ENCODE measurements at places on chromosomes 1 and 21.

DNA sequence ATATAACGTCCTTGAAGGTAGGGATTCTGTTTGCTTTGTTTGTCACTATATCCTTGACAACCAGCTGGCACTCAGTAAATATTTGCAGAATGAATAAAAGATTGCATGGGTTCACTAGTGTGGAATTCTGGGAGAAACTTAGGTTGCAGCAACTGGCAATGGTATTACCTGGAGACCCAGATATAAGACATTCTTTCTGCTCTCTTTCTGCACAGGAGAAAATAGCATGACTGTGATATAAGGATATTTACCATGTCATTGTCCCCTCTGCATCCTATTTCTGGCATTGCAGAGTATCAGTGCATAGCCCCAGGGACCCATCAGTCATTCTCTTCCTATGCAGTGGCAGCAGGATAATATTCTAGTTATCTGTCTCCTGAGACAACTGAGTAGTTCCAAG lies 308.9 kb upstream of the LRRC7 start:
- DNase-seq, result no peak

DNA sequence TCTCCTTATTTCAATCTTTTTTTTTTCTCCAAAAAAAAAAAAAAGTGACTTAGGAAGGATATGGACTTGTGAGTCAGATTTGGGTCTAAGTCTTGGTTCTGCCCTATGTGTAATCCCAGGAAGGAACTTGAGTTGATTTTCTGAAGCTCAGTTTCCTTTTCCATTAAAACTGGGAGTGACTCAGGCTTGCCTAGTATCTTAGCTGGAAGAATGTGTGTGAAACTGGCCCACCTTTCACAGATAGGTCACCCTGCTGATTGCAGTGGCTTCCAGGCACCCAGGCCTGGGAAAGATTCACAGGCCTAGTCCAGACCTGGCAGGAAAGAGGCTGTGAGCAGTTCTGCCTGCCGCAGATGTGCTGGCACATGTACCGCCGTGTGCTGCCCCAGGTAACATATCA lies 218.3 kb upstream of the HOOK1 start:
- no peak for DNase-seq

DNA sequence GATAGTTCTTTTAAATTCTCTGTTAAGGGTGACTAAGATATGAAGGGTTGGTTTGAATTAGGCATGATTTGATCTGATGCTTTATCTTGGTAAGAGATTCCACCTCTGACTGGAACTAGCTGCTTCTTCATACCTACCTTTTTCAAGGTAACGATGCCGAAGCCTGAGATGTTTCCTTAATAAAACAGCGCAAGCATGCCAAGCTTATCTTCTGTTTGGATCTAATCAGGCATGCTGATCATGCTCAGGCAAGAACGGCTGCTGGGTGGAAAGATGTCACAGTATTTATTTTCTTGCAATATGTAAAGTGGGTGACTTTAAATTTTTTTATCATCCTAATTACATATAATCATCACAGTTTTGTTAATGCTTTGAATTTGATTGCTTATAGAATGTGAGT lies 148.7 kb downstream of the ADGRL2 start:
- no peak for DNase-seq

DNA sequence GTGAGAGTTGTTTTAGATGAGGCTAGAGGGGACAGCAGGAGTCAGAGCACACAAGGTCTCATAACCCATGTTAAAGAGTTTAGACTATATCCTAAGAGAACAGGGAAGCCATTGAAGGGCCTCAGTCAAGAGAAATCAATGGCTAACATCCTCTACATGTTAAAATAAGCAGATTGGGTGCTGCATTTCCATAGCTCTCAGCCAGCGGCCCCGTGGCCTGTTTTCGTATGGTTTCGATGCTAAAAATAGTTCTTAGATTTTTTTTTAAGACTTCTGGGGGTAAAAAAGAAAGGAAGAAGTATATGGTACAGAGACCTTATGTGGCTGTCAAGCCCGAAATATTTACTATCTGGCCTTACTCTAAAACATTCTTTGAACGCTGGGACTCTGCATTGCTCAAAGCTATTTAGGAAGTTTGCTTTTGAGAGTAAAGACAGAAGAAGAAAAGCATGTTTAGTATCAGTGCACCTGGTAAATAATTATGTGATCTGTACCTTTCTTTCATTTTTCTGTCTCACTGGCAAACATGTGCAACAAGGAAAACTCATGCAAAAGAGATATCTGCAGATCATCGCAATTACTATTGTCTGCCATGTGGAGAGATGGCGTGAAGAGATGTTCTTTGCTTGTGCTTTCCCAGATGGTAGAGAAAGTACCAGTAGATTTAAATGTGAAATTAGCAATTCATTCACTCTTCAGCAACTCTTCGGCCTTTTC lies 8.4 kb downstream of the PDIK1L start:
- no peak for DNase-seq

DNA sequence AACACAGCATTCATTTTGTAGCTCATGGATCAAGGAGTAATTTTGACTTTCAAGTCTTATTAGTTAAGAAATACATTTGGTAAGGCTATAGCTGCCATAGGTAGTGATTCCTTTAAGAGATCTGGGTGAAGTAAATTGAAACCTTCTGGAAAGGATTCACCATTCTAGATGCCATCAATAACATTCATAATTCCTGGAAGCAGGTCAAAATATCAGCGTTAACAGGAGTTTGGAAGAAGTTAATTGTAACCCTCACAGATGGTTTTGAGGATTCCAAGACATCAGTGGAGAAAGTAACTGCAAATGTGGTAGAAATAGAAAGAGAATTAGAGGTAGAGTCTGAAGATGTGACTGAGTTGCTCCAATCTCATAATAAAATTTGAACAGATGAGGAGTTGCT lies 216.6 kb downstream of the GREM2 start:
- no peak for DNase-seq

DNA sequence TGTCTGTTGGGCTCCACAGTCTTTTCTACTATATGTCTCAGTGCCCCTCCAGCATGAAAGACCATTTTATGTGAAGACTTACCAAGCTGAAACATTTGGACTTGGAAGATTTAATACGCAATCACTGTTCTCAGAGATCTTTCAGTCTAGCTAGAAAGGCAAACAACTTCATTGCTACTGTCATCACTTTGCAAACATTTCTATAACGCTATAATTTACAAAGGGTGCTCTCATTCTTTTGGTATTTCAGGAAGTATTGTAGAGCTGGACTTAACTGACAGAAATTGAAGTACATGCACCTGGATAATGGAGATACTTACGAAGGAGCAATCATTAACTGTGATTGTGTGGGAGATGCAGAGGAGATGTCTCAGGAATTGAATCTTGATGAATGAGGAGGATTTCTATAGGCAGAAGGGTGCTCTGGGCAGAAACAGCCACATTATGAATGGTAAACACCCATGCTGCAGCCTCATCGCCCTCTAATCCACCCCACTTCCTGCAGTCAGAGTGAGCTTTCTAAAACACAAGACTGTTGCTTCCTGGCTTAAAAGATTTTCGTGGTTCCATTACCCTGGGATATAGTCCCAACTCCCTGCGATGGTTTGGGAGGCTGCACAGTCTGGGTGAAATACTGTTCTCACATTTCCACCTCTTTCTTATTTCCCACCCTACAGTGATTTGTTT lies 75.1 kb upstream of the GNG12 start:
- DNase-seq, result no peak
